ENCODE measurements at places on chromosomes 3 and 15. TPM values are rescaled to one million over a fixed set of nuclear protein-coding genes. Genes with fewer than 3 reads are reported as not detected.

DNA sequence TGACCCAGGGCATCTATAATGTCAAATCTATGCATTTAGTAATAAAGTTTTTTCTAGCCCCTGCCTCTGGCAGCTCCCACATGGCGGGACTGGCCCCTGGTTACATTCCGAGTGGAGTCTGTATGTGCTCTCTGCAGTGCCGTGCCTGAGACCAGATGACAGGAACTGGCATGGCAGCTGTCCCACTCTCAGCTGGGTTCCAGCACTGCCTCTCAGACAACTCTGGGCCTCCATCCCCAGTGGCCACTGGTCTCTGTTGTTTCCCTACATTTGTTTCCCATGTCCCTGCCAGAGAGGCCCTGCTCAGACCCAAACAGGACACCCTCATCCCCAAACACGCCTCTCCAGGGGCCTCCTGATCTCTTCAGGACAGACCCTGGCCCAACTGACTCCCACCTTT lies 109.3 kb downstream of the OCA2 start:
- no peak for DNase-seq

GRCh38 chr15:36434177-36434576 lies 145.2 kb upstream of the CDIN1 start:
- DNase-seq: no peak

DNA sequence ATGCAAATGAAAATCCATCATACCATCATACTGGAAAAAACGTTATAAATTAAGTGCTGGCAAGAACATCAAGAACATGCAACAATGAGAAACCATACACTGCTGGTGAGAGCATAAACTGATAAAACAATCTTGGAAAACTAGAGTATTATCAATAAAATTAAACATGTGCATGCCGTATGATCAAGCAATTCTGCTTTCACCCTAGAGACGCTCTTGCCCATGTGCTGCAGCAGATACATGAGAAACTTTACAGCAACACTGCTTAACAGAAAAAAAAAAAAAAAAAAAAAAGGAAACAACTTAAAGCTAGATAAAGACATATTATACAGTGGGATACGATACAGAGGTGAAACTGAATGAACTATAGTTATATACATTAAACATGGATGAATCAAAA lies 21.8 kb downstream of the SPG11 start:
- no peak for DNase-seq

Gene P2RY14
- total RNA-seq: not detected
